ENCODE measurements at places on chromosomes 11 and 22.

- no peak for DNase-seq
These were observed 1.2 kb upstream of the CCDC117 start for GRCh38 chr22:28771195-28771791.

- no peak for DNase-seq
These were observed 2.4 kb downstream of the SMARCB1 start for GRCh38 chr22:23789121-23789520.

DNA sequence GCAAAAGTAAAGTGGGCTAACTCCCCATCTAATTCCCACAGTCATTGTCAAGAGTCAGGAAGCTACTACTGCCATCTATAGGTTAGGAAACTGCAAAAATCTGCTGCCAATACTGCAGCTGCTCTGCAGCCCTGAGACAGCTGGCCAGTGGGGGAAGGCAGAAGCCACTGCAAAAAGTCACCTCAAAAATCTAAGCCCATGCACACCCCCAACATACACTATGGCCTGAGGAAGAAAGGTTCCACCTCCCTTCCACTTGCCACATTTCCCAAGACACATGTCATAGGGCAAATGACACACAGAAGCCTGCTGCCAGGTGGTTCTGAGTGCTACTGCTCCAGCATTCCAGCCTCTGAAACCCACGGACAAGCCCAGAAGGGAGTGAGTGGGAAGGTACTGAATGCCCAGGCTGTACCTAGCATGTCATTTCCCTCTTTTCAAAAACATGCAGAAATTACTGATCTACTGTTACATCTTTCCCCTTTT is 36.9 kb downstream of the DGCR2 start:
- DNase-seq, result peak; percentile 43

GRCh38 chr22:45529971-45530575 is 27.4 kb downstream of the FBLN1 start:
- DNase-seq, result peak; percentile 67

DNA sequence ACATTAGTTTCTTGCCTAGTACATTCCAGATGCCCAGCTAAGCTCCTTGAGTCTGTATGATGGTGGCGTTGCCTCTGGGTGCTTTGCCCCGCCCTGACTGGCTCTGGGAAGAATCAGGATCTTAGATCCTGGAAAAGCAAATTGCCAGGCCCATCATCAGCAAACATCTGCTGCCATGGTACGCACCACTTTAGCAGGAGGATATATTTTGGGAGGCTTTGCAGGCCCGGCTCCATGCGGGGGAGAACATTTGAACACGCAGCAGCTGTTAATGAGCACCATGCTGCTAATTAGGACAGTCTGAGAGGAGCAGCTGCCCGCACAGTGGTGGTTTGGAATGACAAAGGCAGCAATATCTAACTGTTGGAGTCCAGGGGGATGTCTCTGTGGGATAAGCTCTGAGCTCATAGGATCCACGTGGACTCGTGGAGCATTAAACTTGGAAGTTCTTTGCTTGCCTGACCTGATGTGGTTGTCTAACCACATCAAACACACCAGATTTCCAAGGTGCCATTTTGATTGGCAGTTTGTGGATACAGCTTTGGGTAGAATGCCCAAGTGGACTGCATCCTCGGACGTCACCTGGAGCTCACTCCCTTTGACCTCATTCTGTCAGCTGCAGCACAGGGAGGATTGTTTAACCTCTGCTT is 217.0 kb upstream of the ZBED5 start:
- DNase-seq, result no peak

DNA sequence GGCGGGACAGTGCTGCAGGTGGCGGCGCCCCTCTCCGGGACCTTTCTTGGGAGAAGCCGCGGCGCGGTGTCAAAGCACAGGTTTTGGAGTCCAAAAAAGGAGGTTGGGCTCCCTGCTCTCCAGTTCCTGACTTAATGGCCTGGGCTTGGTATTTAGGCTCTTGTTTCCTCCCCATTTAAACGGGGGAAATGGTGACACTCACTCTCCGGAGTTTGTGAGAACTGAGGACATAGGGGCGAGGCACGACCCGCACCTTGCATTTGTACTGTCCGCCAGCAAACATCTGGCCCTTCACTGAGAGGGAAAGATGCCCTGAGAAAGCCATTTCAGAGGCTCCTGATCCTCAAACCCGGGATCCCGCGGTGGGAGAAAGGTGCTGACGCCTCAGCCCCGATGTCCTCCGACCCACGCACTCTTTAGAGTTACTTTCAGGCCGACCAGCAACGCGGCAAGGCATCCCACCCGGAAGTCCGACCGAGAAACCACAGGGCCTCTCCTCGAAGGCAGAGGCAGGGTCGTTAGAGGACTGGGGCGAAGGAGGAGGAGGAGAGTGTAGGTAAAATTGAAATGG is 2.9 kb upstream of the WDR74 start:
- no peak for DNase-seq

All from fibroblast of mammary gland (primary cell).